Testis (tissue), 5 donors: ENCODE measurements at places on chromosomes 7 and 10. TPM values are rescaled to one million over a fixed set of nuclear protein-coding genes. Genes with fewer than 3 reads are reported as not detected.

The CLDN4 gene
- 4.3 TPM for polyA plus RNA-seq

The PARP12 gene
- polyA plus RNA-seq: 39.4 TPM

The TFPI2 gene
- 4.6 TPM for polyA plus RNA-seq

The NKX1-2 gene
- polyA plus RNA-seq: not detected

The ITPRID1 gene
- 2.1 TPM for polyA plus RNA-seq

The TAS2R60 gene
- polyA plus RNA-seq: not detected

The SPAM1 gene
- 18.1 TPM for polyA plus RNA-seq

The NUTM2A gene
- 4.2 TPM for polyA plus RNA-seq

The HYCC1 gene
- polyA plus RNA-seq: 43.6 TPM

The HOXA3 gene
- 2.8 TPM for polyA plus RNA-seq

The PDLIM1 gene
- polyA plus RNA-seq: 64.3 TPM

The ZNF727 gene
- 3.4 TPM for polyA plus RNA-seq

The ZNF33A gene
- 9.2 TPM for polyA plus RNA-seq

The ADAM8 gene
- polyA plus RNA-seq: 3.5 TPM

The VAX1 gene
- polyA plus RNA-seq: 0.47 TPM

The C10orf53 gene
- polyA plus RNA-seq: 139 TPM

The FAS gene
- polyA plus RNA-seq: 16.2 TPM

The CCL24 gene
- 1.1 TPM for polyA plus RNA-seq

The SLC13A1 gene
- not detected for polyA plus RNA-seq

The HMX3 gene
- not detected for polyA plus RNA-seq

The SLC26A5 gene
- 0.41 TPM for polyA plus RNA-seq
